ENCODE measurements at places on chromosomes 11 and 22.

DNA sequence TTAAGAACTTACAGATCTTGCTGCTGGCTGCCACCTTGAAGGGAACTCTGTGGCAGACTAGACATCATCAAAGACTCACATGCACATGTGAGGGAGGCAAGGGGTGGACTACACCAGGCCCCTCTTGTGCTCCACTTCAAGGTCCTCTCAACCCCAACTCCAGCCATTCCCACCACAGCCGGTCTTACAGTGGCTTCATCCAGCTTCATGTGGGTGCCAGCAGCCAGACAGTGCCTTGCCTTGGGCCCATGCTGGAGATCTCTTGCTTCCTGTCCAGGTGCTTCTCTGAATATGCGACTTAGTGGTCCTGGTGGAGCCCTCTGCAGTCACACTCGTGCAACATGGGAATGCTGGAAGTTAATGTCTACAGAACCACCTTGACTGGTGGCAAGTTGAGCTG lies 44.6 kb upstream of the WNT7B start:
- no peak for DNase-seq

- DNase-seq, result no peak
Observed at GRCh38 chr22:32515084-32515483, 40.5 kb downstream of the FBXO7 start.

- no peak for DNase-seq
Observed at GRCh38 chr11:64292460-64293254, 1.6 kb downstream of the KCNK4 start.

- no peak for DNase-seq
Observed at GRCh38 chr11:78453140-78453935, 35.7 kb upstream of the GAB2 start.

DNA sequence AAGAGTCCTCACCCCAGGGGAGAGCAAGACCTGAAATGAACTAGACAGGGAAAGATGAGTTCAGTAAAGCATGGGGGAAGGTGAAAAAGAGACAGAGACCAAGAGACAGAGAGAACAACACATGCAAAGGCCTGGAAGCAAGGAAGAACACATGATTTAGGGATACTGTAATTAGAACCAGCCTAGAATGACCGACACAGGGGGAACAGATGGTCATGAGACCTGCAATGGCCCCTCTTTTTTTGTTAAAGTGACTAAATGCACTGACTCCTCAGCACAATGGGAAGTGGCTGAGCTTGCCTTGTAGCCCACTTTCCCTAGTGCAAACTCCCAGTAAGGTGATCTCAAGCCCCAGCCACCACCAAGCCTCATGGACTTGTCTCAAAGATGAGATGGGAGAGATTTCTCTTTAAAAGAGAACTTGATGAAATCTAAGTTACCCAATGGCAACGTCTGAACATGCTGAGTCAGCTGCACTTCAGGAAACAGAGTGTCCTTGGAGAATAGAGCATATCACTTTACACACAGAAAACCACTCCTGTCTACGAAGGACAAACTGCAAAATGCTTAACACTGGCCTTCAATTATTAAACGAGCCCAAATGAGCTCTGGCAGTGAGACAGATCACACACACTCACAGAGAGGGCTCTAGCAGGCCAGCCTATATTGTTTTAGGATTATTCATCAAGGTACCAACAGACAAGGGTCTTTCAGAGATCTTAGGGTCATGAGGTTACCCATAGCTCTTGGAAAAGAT lies 91.0 kb downstream of the SERGEF start:
- DNase-seq, result no peak

DNA sequence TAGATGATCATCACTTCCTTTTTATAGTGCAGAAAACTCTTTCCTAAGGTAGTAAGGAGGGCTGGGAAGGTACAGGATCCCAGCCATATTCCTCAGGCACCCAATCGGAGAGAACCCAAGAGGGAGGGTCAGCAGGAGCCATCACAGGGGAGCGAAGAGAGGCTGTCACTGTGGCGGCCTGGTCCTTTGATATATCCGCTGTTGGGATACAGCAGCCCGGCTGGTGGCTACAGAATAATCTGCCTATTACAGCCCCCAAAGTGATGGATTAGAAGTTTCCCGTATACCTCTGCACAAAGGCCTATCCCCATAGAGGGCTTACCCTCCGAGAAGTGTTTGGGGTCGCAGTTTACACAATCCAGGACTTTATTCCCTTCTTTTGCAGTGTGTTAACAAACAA lies 48.5 kb downstream of the OR4D9 start:
- DNase-seq, result no peak

GRCh38 chr11:79369055-79369454 lies 71.8 kb downstream of the TENM4 start:
- no peak for DNase-seq

DNA sequence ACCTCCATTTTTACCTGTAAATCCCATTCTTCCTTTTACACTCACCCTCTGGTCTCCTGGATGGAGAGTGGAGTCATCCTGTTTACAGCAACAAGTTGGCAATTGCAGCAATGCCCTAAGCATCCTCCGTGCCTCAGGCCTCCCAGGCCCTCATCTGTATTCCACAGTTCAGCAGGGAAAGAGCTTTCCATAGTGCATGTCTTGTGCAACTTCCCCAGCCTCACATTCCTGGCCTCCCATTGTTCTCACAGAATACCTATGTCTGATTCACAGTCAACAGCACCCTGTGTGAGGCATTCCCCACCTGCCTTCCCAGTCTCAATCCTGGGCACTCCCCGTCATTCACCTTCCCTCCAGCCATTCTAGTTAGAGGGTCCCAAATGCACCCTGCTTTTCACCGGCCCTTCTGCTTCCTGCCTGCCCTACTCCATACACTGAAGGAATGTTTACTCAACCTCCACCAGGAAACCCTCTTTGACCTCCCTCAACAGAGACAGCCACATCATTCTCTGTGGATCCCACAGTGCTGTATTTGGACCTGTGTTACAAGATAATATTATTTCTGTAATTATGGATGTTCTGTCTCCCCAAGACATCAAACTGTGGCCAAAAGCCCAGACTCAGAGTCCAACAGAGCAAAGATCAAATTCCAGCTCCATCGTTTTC lies 405.7 kb downstream of the BUD13 start:
- DNase-seq, result no peak

GRCh38 chr22:22047776-22048175 lies 65.2 kb upstream of the TOP3B start:
- DNase-seq, result no peak

DNA sequence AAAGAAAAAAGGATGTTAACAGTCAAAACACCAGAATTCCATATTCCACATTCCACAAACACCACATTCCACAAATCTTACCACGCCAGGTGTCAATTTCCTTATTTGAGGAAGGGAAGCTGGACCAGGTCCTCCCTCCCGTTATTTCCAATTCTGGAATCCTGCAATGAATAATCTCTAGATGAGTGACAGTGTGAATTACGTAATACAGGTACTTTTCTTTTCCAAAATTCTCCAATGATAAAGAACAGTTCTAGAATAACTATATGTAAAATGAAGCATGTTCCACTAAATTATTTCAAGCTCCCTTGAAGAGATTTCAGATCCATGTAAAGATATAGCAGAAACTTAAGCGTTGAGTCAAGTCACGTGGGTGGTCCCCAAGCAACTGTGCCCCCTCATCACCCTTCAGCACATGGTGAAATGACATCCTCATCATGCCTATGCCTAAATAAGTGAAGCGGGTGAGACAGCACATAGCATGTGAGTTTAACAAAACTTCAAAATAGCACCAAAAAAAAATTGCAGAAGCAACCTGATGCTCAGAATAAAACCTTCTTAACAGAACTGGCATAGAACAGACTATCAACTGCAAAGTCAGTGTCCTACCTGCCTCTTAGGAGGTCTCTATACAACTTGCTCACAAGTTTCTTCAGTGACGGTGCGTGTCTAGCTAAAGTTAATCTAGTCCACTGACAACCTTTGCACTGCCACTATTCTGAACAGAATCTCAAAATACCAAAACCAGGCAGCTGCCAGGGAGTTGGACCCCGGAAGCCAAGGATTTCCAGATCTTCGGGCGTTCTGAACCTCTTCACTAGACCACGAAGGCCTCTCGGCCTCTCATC lies 876 bp downstream of the NFRKB start:
- no peak for DNase-seq

DNA sequence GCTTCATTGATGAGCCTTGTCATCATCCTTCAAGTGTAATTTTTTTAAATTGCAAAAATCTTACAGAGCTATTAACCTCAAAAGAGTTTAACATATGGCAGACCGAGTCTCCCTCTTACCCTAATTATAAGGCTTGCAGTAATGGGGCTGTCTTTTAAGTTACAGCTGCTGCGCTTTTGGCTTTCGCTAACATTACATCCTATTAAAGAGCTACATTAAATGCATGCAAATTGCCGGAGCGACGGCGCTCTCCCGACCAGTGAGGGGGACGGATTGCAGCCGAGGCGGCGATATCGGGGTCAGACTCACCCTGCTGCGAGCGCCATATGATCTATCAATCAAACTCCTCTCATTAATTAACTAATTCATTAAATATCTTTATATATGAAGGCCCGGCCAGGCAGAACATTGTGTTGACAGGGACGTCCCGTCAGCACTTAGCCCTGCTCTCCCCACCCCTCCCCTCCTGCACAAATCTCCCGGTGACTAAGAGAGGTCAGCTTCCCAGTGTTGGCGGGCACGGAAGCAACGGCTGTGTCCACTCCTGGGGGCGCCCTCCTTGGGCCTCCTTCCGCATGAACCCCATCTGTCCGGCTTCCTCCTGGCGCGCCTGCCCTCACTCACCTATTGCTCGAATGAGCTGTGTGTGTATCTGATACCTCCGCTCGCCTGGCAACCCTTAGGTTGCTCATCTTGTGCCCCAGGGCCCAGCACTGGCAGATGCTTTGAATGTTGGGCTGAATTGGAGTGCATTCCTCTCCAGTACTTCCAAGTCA lies 156.0 kb upstream of the CADM1 start:
- DNase-seq, result no peak

Measured in left renal cortex interstitium (tissue), 4 donors.